ENCODE measurements at places on chromosomes 4 and X.

- DNase-seq: no peak
Observed at GRCh38 chrX:14927401-14927800, 54.2 kb downstream of the MOSPD2 start.

GRCh38 chr4:98733601-98734000 is 75.2 kb upstream of the TSPAN5 start:
- no peak for DNase-seq

DNA sequence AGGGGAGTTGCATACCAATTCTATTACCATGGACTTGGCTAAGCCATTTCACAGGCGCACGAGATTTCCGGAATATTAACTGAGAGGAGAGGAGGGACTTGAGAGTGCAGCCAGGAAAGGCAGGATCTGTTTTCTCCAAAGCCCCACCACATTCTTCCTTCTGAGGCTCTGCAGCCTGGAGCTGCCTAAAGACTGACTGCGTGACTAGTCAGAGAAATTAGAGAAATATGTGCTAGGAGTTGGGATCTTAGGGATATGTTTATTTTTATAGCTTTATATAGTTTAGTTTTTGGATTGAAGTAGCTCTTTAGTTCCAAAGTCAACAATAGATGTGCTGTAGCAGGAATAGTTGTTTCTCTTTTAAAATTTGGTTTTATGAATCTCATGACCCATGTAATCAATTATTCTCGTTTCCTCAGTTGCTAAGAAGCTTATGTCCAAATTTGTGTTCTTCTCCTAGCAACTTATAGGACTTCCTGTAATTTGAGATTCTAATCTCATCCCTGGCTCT is 300.1 kb upstream of the DDX53 start:
- no peak for DNase-seq

GRCh38 chr4:84915396-84915780 is 51.1 kb downstream of the WDFY3 start:
- no peak for DNase-seq

GRCh38 chrX:386239-386767 is 404 bp downstream of the PPP2R3B start:
- DNase-seq: peak; percentile 22

GRCh38 chrX:45198706-45199105 is 2.0 kb downstream of the DIPK2B start:
- no peak for DNase-seq

DNA sequence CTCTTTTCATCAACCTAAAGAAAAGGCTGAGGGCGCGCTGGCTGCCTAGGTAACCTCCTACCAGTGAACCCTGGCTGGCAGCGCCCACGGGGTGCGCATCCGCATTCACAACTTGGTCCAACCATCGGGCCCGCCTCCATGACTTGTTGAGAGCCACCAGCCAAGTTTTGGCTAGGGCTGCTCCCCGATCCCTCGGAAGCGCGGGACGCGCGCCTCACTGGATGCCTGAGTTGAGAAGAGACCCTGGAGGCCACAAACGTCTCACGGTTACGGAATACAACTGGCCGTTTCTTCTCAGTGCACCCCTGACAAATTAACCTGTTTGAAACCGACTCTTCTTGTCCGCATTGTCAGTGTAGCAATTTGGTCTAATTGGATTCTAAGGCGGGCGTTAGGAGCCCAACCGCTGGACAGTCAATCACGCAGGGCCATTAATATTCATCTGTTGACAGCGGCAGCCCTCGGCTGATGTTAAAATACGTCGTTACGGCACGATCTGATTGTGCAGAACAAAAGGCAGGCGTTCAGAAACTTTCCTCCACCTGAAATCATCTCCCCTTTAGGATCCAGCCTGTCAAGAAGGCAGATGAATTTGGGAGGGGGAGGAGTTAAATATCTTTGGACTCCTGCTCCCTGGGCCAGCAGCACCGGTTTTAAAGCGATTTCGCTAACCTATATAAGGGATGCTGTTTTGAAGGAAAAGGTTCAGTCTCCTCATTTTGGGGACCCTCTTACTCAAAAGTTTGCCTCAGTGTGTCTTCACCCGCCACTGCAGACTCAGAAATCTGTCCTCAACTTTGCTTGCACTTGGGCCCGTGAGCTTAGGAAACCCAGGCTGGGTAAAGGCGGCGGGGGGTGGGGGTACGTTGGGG is 1.2 kb downstream of the GPC3 start:
- no peak for DNase-seq

DNA sequence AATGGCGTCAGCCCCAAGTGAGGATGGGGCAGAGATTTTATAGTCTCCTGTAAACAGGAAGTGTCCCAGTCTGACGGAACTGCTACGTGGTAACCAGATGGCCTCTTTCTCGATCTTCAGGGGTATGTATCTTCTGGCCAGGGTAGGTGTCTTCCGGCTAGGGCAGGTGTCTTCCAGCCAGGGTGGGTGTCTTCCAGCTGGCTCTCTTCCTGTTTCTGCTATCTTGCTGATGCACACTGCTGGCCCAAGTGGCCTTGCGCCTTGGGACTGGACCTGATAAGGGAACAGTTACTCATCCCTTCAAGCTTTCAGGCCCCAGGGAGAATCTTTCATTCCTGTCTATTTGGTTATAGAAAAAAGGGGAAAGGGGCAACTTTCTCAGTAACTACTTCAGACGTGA is 178.7 kb upstream of the MAGEE2 start:
- no peak for DNase-seq

GRCh38 chrX:2875798-2876399 is 47.2 kb downstream of the GYG2 start:
- no peak for DNase-seq

GRCh38 chr4:16391196-16391595 is 164.9 kb upstream of the TAPT1 start:
- no peak for DNase-seq

DNA sequence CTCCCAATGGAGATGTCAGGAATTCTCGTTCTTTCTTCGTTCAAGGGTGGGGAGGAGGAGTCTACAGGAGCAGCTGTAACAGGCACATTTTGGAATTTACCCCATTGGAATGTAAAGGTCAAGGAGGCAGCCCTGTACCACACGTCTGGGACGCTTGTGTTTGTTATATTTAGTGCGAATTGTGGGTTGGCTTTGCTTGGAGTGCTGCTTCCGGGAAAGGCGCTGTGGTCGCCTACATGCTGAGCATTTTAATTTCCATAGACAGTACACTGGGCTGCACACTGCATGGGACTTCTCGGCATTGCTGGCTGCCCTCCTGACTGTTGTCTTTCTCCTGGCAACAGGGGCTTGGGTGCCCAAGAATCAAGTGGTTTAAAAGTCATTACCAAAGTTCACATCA is 12.8 kb downstream of the GYG2 start:
- no peak for DNase-seq

GRCh38 chr4:2535376-2536192 is 863 bp upstream of the FAM193A start:
- peak; percentile 50 for DNase-seq

DNA sequence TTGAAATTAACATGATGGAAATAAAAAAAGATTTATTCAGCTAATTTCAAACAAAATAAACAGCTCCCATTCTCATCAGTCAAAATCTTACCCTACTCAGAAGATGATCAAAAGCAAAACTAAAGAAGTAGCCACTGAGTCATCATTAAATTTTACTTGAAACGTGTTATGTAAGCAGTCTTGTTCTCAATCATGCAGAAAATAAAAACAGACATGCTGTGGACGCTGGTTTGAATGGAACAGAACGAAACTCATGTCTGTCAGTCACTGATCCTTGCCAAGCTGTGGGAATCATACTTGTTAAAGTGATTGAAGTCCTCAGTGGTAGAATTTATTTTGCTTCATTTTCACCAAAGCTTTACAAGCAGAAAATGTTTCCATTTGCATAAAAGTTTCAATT is 77.2 kb upstream of the TLR3 start:
- no peak for DNase-seq

DNA sequence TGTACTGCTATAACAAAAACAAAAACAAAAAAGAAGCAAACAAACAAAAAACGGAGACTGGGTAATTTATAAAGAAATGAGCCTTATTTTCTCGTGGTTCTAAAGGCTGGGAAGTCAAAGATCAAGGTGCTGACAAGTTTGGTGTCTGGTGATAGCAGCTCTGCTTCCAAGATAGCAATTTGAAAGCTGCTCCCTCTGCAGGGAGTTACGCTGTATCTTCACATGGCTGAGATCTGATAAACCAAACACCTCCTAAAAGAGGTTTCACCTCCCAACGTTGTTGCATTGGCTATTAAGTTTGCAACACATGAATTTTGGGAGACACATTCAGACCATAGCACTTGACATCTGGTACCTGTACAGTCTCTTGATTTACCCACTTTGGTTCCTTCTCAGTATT is 854.2 kb downstream of the CENPC start:
- no peak for DNase-seq

DNA sequence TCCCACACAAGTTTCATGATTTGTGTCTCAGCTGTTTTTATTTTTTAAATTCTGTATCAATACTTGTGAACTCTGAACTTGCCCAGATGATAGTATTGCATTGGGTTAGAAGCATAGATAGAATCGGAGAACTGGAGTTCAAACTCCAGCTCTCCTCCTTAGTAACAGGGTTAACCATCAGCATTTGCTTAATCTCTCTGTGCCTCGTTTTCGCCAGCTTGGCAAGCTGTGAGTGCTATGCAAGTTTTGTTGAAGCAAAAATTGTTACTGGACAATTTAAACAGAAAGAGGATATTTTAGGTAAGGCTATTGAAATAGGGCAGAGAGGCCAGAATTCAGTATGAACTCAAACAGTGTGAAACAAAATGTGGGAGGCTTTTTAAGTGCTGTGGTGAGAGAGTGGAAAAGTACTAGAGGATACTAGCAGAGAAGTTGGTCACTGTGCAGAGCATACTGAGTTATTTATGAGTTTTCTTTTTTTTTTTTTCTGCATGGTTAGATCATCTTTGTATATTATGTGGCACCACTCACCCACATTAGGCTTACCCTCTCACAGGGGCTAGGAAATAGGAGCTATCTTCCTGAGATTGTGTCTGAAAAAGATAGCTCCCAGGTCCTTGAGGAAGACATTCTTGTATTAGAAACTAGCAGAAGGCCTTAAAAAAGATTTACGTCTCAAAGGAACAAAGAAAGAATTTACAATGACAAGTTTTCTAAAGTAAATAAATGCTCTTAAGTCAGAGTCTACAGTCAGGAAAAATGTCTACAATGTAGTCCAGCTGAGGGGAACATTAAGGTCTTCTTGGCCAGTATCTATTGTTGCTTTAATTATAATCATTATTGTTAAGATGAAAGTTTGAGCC is 1126.6 kb downstream of the FAT4 start:
- DNase-seq: no peak

GRCh38 chrX:53265771-53266574 is 15.4 kb downstream of the IQSEC2 start:
- no peak for DNase-seq

- no peak for DNase-seq
Observed at GRCh38 chr4:41366911-41367517, 110.3 kb downstream of the UCHL1 start.

GRCh38 chr4:27178061-27178460 is 317.4 kb downstream of the STIM2 start:
- DNase-seq: no peak

GRCh38 chrX:2145692-2146367 is 354.9 kb downstream of the DHRSX start:
- DNase-seq: no peak

DNA sequence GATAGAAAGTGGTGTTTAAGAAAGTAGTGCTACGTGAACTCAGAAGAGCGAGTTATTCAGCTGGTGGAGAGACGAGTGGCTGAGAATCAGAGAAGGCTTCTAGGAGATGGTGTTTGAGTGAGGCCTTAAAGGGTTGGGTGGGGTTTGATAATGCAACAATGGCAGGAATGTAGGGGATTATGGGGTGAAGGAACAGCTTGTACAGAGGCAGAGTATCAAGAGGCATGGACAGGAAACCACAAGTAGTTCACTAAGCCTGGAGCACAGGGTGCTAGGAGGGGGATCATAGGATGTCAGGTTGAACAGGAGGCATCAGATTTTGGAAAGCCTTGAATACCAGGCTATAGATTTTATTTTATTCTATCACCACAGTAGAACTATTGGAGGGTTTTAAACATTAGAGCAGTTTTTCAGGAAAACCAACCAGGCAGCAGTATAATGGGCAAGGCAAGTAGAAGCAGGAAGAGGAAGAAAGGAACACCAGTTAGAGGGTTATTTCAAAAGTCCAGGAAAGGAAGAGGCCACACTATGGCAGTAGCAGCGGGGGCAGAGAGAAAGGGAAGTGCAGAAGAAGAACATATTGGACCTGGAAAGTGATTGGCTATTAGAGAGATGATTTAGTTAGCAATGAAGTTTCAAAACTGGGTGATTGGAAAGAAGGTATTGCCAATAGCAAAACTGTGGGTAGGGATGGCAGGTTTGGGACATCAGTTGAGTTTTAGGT is 99.2 kb downstream of the DOCK11 start:
- DNase-seq: no peak

DNA sequence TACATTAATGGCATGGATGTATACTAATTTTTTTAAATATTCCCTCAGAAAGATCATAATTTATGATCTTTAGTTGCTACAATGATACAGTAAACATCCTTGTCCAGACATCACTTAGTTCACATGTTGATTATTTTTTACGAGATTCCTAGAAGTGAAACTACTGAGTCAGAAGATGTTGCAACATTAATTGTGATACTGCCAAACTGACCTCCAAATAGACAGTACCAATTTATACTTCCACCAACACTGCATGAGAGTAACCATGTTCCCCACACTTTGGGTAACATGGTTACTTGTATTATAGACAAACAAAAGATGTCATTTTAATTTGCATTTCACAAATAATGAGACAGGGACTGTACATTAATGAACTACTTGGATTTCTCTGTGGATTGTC is 19.6 kb downstream of the RCHY1 start:
- no peak for DNase-seq

- no peak for DNase-seq
Observed at GRCh38 chr4:170014359-170015011, 11.7 kb downstream of the MFAP3L start.

DNA sequence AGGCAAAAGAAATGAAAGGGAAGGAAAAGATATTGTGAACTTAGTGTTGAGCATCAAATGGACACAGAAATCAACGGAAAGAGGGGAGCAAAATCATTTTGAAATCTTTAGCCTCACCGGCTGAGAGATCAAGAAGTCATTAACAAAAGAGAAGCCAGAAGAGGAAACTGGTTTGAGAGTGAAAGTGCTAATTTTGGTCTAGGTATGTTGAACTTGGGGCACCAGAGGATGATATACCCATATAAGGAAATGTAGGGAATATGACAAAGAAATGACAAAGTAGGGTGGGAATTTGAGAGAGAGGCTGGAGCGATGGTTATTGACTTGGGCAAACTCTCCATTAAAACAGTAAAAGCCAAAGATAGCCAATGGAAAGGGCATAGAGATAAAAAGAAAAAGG is 183.4 kb upstream of the ATOH1 start:
- no peak for DNase-seq

DNA sequence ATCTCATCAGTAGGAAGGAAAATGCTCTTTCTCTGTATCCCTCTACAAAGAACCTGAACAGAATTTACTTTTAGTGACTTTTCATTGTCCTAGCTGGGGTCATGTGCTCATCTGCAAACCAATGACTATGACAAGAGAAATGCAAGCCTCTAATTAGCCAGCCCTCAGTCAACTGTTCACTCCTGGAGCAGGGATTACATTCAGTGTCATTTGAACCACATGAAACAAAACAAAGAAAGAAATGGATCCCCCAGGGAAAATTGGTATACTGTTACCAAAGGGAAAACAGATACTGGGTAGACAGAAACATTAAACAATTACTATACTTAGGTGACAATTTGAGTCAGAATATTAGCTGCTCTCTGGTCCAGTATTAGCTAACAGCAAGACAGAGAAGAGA is 173.6 kb downstream of the RCHY1 start:
- no peak for DNase-seq

All from activated CD4-positive, alpha-beta T cell treated with anti-CD3 and anti-CD28 coated beads, Interleukin-2, amount 10 ng/mL, durations not matched to agents 7 days and 5 days (primary cell).